Airway epithelial cell (primary cell): ENCODE measurements at places on chromosomes 6 and 20. TPM values are rescaled to one million over a fixed set of nuclear protein-coding genes. Genes with fewer than 3 reads are reported as not detected.

Gene PEDS1
- 72.7 and 91.9 TPM in 2 replicates for total RNA-seq

Gene ZSCAN26
- 5.0 and 7.4 TPM in 2 replicates for total RNA-seq

Gene MEP1A
- 0.14 and 0.21 TPM in 2 replicates for total RNA-seq

Gene PXMP4
- total RNA-seq = 4.9 TPM in 2 replicates

Gene RNF39
- 3.3 and 4.9 TPM in 2 replicates for total RNA-seq

Gene TUBB2B
- 2.6 and 2.9 TPM in 2 replicates for total RNA-seq

Gene HM13
- total RNA-seq = 55.3 and 92.6 TPM in 2 replicates
